NCI-H1417 treated with DMSO at 0.1 percent for 48 hours (cell line): ENCODE measurements at places on chromosomes 6 and 20.

DNA sequence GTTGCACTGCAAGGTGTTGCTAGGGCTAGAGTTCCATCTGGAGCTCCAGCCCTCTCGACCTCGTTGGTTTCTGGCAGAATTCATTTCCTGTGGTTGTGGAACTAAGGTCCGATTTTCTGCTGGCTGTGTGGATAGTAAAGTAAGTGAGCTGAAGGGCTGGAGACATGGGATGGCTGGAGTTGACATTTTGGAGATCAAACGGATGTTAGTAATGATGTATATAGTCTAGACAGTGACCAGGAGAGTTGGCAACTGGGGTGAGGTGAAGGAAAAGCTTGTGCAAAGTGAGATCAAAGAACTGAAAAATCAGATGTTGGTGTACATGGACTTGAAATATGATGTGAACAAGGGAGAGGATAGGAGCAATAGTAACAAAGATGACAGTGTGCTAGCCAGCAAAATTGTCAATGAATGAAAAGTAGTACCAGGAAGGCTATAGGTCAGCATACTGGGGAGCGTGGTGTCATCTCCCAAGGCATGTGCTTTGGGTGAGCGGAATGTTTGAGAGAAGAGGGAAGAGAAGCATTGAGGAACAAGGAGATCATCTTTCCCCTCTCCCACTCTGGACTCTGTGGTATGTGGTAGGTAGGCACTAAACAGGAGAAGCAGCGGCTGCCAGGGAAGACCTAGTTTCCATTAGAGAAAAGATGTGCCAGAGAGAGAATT is 7.8 kb downstream of the QRSL1 start:
- DNase-seq: no peak

DNA sequence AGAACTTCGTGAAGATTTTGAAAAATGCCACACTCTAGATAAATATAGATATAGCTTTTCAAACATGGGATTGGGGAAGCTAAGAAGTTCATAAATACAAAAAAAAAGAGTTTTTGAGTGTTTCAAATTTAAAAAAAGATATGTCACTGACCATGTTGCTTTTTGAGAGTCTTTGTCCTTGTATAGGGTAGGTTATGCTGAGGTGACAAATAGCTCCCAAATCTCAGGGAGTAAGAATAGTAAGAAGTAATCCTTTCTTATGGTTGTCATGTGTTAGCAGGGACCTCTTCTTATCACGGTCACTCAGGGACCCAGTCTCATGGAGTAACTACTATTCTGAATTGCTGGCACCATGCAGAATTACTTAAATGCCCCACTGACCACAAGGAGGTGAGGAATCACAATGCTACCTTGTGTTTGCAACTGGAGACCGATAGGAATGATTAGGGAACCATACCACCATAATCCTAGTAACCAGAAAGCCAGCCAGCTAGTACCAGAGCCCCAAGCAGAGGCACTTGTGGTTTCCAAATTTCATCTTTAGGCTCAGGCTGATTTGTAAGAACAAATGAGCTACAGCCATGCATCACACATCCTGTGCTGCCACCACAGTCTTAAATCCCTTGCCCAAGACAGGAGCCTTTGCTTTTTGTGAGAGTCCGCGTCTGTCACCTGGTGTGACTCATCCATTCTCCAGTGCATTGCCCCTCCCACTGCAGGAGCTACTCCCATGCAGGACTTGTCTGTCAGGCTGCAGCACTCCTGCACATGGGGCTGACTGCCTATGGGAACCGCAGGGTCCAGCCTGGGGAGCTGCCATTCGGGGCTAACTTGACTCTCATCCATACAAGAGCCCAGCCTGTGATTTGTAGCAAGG is 42.4 kb upstream of the ADGRF4 start:
- DNase-seq: no peak

DNA sequence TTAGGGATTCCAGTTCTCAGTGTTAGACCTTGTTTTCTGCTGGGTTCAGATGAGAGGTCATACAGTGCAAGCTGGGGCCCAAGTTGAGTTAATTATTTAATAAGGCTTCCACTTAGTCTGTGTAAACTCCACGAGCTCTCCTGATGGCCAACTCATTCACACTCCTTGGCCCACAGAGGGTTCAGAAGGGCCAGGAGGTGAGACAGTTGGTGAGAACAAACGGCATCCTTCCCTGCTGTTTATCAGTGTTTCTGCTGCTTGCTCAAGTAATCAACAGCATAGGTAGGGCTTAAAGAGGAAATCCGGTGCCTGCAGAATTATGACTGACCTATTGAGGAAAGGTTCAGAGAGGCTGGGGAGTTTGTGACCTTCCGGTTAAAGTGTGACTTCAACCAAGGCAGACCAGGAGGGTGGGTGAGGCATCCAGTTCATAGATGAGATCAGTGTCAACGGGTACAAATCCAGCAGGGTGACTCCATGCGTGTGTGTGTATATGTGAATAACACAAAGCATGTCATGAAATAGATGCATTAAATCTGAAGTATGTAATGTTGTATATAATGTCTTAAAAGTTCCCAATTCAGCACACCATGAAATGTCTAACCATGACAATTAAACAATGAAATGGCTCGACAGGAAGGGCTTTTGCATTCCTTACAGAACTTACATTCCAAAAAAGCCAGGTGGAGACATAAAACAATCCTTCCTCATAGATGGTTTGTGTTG is 37.4 kb upstream of the BCAS1 start:
- DNase-seq: no peak

- DNase-seq: peak; percentile 86
These were observed 155.1 kb upstream of the ENPP5 start for GRCh38 chr6:46325561-46326530.

GRCh38 chr6:161169035-161169434 is 104.8 kb downstream of the AGPAT4 start:
- DNase-seq: peak; percentile 4

DNA sequence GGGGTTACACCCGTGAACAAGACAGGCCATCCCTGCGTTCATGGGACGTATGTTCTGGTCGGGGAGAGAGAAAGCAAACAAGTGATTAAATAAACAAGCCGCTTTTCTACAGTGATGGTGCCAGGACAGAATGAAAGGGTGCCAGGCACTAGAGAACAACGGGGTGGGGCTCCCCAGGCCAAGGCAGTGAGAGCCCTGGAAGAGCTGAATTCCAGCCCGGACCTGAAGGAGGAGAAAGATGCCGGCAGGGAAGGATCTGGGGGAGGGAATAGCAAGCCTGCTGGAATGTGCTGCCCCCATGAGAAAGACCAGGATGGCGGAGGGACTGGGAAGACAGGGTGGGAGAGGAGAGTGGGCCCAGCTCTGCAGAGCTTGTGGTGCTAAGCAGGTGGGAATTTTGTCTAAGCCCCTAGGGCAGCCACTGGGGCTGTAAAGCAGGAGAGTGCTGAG is 7.5 kb downstream of the SNAI1 start:
- no peak for DNase-seq

- no peak for DNase-seq
These were observed 85.0 kb downstream of the PLCG1 start for GRCh38 chr20:41222296-41222695.

GRCh38 chr20:47455133-47456040 is 46.3 kb upstream of the NCOA3 start:
- no peak for DNase-seq

GRCh38 chr20:40949346-40949745 is 79.3 kb upstream of the TOP1 start:
- DNase-seq: no peak

DNA sequence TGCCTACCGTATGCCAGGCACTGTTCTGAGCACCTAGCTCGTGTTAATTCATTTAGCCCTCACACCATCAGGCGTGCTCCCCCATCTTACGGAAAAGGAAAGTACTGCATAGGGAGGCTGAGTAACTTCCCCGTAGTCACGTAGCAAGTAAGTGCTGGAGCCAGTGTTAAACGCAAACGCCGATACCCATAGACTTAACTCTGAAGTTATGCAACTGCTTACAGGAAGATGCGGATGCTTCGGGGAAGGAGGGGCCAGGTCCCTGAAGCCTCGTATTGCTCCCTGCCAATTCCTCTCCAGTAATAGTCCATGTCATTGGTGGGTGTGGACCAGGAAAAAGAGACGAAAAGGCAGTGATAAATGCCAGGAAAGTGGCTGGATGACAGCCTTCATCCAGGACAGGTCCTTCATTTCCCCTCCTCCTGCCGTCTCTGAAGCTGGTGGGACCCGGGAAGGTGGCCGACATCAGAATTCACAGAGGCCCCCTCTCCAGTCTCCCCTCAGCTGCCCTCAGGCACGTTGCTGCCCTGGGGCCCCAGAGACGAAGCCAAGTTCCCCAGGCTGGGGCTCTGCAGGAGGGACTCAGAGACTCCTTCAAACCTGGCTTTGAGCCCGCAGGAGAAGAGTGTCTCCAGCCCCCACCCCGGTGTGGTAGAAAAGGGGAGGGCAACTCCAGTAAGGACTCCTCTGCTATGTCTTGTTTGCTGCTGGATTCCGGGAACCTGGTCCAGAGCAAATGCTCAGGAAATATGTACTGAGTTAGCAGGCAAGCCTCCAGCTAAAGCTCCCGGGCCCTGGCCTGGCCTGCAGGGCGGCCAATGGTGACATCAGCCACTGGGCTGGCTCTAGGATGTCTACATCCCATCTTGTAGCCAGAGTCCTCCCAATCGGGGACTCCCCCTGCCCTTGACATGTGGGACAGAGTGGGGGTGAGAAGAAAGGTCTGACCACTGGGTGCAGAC is 37.8 kb downstream of the RAB44 start:
- DNase-seq: no peak

GRCh38 chr20:17969278-17969883 is 563 bp downstream of the MGME1 start:
- no peak for DNase-seq

GRCh38 chr20:61744691-61745396 is 320.8 kb downstream of the TAF4 start:
- DNase-seq: no peak

DNA sequence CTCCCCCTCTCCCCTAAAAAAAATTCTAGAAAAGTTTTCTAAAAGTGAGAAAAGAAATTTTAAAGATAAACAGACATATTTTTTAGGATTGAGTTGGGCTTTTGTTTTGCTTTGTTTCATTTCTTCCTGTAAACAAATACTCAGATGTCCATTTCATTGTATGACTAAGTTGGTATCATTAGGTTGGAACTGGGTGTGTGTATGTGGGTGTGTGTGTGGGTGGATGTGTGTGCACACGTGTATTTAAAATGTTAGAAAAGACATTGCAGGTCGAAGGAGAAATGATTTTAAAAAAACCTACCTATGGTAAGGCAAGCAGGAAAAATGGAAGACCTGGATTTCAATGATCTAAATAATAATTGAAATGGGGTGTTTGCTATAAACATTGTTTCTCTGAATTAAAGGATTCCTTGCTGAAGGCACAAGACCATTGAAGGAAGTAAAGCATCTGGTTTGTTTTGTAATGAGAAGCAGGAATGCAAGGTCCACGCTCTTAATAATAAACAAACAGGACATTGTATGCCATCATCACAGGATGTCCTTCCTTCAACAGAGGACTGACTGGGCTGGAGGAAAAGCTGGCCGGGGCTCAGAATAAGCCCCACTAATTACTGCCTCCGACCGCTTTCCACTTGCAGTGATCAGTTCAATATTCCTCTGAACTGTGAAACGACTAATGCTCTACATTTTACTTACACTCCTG is 996 bp upstream of the PRDM1 start:
- DNase-seq: no peak

- DNase-seq: no peak
These were observed 31.8 kb upstream of the SLC35D3 start for GRCh38 chr6:136890194-136890839.

DNA sequence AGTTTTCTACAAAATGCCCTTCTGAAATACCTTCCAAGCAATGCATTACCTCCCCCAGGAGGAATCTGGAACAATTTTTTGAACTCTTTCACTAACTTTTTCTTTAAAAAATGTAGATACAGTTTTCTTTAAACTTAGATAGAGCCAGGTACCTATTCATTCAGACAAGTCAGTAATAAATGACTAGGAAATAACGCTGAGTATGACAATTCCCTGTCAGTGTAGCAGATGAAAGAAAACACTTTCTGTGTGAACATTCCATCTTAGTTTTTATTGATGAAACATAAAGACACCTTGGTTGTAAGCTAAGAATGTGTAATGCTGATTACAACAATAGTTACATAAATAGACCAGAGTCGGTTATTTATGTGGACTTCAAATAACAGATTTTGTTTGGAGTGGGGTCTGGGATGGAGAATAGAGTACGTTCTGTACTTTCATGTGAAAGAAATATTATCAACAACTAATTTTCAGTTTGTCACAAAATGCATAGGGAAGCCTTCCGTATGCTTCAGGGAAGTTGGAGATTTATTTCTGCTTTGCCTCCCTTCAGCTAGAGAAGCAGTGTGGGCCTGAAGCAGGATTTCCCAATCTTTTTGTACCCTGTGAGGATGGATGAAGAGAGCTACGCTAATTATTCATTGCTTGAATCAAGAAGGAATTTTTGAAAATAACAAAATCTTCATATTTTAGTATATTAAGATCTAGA is 19.2 kb upstream of the QKI start:
- DNase-seq: no peak

DNA sequence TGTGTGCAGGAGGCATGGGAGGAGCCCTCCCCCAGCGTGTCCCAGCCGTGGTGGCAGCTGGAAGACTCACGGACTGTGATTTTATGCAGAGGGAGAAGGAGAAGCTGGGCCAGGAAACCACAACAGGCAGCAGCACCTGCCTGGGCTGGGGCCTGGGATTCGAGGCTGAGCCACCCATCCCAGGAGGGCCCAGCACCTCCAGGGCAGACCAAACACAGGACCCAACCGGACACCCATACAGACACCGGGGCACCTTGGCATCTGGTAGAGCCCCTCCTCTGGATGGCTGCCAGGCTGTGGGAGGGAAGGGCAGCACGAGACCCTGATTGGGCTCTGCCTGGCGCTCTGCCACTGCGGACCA is 41.7 kb upstream of the CHRNA4 start:
- no peak for DNase-seq

DNA sequence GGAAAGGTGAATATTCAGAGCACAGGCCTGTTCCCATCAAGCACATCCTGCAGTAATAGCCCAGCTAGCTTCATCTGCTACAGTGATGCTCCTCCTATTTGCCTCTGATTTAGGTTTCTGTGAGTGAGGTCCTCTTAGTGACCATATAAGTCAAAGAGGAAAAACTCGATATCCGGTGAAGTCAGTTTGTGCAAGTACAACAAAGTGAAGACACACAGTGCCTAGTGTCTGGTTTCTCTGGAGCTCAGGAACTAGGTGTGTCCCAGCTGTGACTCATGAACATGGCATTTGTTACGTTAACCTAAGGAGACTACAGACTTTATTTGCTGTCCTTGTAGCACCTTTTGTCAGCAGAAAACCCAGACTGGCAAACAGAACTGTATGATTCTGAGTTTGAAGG is 33.9 kb downstream of the EDN1 start:
- no peak for DNase-seq

GRCh38 chr6:85023721-85024120 is 259.3 kb upstream of the TBX18 start:
- no peak for DNase-seq

- DNase-seq: no peak
These were observed 105.6 kb downstream of the ELOVL4 start for GRCh38 chr6:79841577-79842375.

DNA sequence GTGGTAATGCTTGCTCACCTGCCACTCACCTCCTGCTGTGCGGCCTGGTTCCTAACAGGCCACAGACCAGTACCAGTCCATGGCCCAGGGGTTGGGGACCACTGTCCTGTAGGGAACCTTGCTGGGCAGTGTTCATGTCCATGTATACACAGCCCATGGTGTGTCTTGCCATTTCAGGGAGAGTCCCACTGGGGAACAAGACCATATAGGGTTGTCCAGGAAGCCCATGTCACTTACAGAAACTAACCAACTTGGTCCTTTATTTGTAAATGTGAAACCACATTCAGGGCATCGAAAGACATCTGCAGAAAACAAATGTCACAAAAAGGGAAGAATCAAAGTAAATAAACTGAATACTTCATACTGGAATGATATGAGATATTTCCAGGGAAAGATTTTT is 179.1 kb downstream of the NFATC2 start:
- DNase-seq: no peak

- DNase-seq: no peak
These were observed 17.7 kb downstream of the METTL24 start for GRCh38 chr6:110340392-110340965.
